ENCODE measurements at places on chromosomes 6 and 20. TPM values are rescaled to one million over a fixed set of nuclear protein-coding genes. Genes with fewer than 3 reads are reported as not detected.

Gene DPPA5
- total RNA-seq, result not detected

Gene LGSN
- total RNA-seq, result not detected

Gene TULP1
- not detected for total RNA-seq

Gene SYNDIG1
- total RNA-seq, result not detected

Gene UBD
- total RNA-seq, result 0.42 TPM

Gene SLC17A3
- total RNA-seq, result 0.75 TPM

Gene FKBP1C
- 0.67 TPM for total RNA-seq

Gene GJA1
- not detected for total RNA-seq

Gene SIRPA
- total RNA-seq, result not detected

Gene AGER
- 45.4 TPM for total RNA-seq

Gene LIME1
- total RNA-seq, result 253 TPM

Gene PTGIS
- total RNA-seq, result 0.62 TPM

Gene CYP21A2
- total RNA-seq, result not detected

Gene SLC32A1
- total RNA-seq, result not detected

Gene ADTRP
- total RNA-seq, result 2.4 TPM

Gene CDYL
- total RNA-seq, result 33.6 TPM

Gene SESN1
- total RNA-seq, result 19.9 TPM

Gene IL17F
- total RNA-seq, result 7.4 TPM

Gene SAPCD1
- 9.8 TPM for total RNA-seq

Gene PRDM13
- total RNA-seq, result not detected

Gene SH3BGRL2
- total RNA-seq, result 0.12 TPM

Gene PTPRT
- not detected for total RNA-seq

Gene TFAP2C
- not detected for total RNA-seq

Data from activated CD4-positive, alpha-beta T cell treated with anti-CD3 and anti-CD28 coated beads, Interleukin-2, amount 10 ng/mL, durations not matched to agents 7 days and 5 days (primary cell).